Tibial nerve (tissue), 4 donors: ENCODE measurements at places on chromosomes 7 and 10.

- no peak for DNase-seq
These were observed 276.3 kb downstream of the GPR37 start for GRCh38 chr7:124489082-124489819.

DNA sequence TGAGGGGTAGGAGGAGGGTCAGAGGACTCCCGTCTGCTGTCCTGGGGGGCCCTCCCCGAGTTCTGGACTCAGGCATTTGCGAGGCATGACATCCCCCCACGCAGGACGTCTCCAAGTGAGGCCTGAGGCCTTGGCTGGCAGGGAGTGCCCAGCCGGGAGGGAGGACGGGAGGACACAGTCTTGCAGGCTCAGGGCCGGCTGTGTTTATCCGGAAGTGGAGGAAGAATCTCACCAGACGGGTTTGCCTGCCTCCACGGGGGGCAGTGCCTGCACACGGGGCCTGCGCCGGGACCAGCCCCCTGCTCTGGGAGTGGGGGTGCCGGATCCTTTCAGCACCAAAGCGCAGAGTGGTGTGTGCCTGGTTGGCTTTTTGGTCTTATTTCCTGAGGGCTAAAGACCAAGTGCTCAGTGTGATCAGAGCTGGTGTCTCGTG, 10.9 kb downstream of the PWWP2B start:
- no peak for DNase-seq

GRCh38 chr10:29732918-29733317, 98.1 kb upstream of the SVIL start:
- DNase-seq, result no peak

- DNase-seq, result no peak
These were observed 82.4 kb upstream of the CHST15 start for GRCh38 chr10:124175701-124176348.

GRCh38 chr10:33113466-33113865, 155.4 kb upstream of the ITGB1 start:
- no peak for DNase-seq

DNA sequence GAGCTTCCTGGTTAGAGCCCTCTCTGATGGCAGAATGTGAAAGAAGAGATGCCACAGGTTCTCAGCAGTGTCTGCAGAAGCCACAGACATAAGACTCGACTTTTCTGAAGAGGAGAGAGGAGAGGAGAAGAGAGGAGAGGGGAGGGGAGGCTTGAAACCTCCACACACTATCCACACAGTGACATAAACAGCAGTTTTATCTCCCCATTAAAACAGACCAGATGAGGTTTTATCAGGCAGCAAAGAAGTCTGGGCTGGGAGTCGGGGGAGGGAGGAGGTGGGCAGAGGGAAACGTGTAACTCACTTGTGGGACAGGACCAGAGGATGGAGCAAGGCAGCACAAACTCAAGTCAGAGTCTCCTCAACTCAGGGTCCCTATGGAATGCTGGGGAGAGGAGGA, 76.5 kb downstream of the XPNPEP1 start:
- no peak for DNase-seq

- no peak for DNase-seq
These were observed 117.1 kb downstream of the DYNC2I1 start for GRCh38 chr7:158973440-158973839.

GRCh38 chr7:94584113-94584512, 71.8 kb downstream of the SGCE start:
- no peak for DNase-seq

- no peak for DNase-seq
These were observed 572 bp downstream of the ATP5MF start for GRCh38 chr7:99465421-99465768.

DNA sequence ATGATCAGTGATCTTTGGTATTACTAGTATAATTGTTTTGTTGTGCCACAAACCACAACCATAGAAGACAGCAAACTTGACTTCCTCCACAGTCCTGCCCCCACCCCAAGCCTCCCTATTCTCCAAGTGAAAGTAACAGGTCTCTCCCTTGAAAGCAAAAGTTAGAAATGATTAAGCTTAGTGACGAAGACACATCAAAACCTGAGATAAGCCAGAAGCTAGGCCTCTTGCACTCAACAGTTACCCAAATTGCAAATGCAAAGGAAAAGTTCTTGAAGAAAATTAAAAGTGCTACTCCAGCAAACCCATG, 7.5 kb downstream of the SAR1A start:
- no peak for DNase-seq
